Activated CD4-positive, alpha-beta T cell treated with anti-CD3 and anti-CD28 coated beads for 4 hours (primary cell): ENCODE measurements at places on chromosomes 1 and 21.
A peak's percentile ranks its signal among the peaks of the same experiment; 100 is the strongest.

DNA sequence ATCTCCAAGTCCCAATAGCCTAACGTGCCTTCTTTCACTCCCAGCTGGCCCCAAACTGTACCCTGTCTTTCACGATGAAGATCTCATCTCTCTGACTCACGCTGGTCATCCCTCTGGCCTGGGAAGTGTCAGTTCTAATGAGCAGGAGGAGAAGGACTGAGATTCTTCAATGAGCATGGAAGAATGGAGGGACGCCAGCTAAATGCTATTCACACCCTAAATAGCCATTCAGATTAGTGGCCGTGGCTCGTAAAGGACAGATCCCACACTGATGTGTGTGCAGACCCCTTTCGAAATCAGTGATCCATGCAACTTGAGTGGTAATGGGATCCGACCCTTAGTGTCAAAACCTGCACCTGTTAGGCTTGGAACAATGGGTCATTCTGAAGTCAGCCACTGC lies 75.9 kb upstream of the SMYD2 start:
- no peak for DNase-seq

- DNase-seq = no peak
Measured at GRCh38 chr1:2210786-2211185, 16.2 kb upstream of the FAAP20 start.

GRCh38 chr1:246193537-246193936 lies 313.5 kb downstream of the SMYD3 start:
- no peak for DNase-seq

DNA sequence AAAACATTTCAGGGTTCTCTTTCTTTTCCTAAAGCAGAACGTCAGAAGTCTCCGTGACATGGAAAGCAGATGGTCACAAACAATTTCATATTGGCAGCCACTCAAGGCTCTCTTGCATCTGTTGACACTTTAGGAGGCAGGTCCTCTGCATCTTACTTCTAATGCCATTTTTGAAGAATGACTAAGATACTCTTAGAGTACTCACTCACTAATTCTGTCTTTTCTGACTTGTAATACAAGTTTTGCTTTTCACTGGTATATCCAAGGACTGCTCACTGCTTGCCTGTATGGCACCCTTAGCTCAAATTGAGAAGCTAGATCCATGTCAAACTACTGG lies 68.3 kb downstream of the PRRX1 start:
- no peak for DNase-seq

- DNase-seq = no peak
Measured at GRCh38 chr1:233998891-233999290, 94.4 kb downstream of the SLC35F3 start.

- no peak for DNase-seq
Measured at GRCh38 chr1:159173320-159173719, 1.9 kb downstream of the CADM3 start.

DNA sequence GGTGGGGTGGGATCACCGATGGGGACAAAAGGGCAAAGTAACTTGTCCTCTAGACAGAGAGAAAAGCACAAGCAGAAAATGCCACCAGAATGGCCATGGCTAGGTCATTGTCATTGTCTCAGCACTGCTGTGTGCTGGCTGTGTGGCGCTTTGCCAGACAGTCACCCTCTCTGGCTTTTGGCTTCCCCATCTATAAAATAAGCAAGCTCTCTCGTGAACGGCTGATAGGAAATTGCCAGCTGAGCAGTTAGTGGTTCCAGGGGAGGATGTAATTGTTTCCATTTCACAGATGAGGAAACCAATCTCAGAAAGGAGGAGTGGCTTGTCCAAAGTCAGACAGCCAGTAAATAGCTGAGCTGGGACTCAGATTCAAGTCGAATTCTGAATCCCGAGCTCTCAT lies 32.5 kb downstream of the PADI2 start:
- DNase-seq = no peak

DNA sequence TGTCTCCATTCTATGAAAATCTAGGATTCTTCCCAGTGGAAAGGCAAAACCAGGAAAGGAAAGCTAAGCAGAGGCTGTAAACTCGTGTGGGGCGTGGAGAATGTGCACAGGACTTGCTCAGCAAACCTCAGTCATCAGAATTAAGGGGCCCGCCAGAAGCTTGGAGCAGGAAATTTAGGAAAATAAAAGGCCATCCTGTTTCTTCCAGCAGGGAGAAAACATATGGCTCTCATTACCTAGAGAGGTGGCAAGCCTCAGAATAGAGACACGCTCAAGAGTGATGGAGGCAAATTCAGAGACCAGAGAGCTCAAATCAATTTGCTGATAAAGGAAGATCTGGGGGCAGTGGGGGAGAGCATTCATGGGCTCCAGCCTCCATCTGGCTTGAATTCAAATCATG lies 151.9 kb upstream of the KLHDC7A start:
- DNase-seq = no peak

- DNase-seq = peak; percentile 47
Measured at GRCh38 chr1:12067900-12068821, 5.1 kb downstream of the TNFRSF8 start.

DNA sequence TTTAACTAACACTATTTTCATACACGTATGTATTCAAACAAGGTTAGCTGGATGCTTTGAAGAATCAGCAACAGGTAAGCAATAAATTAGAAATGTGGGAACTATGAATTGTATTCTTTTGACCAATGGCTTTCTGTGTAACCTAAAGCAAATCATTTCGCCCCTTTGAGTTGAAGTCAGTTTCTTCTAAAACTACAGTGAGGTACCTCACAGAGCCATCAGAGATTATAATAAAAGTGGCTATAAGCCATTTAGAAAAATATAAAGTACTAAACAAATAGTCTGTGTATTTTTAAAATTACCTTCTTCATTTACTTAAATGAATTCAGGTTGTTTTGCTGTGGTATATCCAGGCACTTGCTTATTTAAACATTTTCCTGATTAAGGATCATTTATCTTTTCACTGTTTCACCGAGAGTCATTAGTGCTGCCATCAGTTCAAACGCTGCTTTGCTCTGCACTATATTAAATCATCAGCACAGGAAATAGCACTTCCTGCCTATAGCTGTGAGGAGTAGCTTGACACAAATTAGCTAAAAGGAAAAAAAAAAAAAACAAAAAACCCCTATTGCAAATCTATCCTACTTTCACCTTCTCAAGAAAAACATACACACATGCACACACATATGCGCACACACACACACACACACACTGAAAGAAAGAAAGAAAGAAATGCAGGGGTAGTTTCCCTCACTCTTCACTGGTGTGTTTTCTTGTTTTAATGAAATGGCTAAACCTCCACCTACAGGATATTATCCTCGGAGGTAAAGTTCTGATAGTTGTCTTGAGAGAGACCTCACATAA lies 39.8 kb upstream of the C1orf105 start:
- DNase-seq = peak; percentile 46

DNA sequence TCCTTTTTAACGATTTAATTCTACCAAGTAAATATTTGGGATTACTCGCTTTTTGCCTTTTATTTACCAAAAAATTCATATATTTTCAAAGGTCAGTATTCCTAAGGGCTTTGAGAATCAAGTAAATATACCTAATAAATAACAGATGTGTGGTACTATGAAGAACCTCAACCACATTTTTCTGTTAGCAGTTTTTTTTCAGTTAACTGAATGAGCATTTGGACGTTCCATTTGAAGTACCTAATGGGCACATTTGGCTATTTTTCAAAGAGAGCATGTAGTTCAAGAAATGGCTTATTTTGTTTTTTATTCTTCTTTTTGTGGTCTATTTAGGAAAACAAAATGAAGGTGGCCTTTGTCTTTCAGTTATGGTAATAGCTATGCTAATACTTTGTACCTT lies 253.0 kb downstream of the GPR52 start:
- no peak for DNase-seq

DNA sequence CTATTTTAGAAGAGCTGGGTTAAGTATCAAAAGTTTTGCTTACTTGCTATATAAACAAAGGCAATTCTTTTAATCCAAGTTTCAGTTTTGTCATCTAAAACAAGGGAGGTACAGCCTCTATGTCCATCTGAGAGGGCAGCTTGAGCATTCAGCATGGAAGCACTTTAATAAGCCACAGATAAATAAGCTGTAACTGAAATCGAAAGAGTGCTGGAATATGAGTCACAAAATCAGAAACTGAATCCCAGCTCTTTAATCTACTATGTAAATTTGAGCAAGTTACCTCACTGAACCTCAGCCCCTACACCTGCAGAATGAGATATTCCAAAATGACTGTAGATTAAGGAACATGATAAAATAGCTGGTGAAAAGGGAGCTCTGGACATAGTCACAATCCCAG lies 80.0 kb upstream of the HP1BP3 start:
- no peak for DNase-seq

DNA sequence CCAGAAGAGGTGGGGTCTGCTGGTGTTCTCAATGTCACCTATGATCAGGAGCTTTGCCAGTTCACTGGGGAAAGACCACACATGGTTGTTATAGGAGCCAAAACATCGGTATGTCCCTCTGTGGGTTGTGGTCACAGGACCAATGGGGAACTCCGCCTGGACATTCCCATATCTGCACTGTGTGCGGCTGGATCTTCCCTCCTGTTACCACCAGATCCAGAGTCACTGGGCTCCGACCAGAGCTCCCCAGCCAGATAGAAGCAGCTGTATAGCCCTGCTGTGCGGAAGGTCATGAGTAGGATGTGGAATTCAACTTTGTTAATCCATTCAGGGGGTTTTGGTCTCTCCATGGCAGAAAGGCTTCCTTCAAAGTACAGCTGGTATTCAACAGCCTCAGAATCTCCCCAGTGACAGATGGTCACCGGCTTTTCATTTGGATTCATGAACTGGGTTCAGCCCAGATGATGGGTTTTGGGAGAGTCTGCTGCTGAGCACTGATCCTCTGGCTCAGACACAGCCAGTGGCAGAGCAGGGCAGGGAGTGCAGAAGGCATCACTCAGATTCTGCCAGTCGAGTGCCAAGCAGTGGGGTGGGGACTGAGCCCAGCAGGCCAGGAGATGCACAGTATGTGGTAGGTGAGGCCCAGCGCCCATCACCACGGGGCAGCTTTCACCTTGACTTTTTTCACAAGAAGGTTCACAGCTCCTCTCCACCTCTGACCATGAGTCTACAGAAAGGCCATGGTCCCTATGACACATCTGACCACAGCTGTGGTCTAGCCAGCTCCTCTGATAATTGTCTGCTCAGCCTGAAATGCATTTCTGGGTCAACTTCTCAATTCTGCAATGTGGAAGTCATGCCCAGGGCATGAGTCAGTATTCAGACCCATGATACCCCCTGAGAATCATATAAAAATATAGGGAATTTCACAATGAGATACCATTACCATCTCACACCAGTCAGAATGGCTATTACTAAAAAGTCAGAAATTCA lies 2.9 kb upstream of the SHCBP1L start:
- DNase-seq = no peak

GRCh38 chr1:34806396-34806795 lies 13.6 kb downstream of the GJA4 start:
- no peak for DNase-seq

GRCh38 chr1:154151311-154151710 lies 3.6 kb downstream of the NUP210L start:
- DNase-seq = no peak

DNA sequence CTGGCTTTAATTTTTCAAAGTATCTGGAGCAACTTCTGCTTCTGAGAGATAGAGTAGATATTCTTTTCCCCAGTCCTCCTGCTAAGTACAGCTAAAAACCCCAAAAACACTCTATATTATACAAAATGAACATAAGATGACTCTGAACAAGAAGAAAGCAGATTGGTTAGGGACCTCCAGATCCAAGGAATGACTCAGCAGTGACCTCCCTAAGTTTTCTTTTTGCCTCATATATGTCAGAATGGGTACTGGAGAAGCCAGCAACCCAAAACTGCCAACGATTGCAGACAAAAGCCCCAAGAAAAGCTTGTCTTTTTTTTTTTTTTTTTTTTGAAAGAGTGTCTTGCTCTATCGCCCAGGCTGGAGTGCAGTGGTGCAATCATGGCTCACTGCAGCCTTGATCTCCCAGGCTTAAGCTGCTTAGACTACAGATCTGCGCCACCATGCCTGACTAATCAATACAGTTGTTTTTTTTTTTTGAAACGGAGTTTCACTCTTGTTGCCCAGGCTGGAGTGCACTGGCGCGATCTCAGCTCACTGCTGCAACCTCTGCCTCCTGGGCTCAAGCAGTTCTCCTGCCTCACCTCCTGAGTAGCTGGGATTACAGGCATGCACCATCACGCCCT lies 22.7 kb downstream of the NDUFS5 start:
- DNase-seq = no peak

DNA sequence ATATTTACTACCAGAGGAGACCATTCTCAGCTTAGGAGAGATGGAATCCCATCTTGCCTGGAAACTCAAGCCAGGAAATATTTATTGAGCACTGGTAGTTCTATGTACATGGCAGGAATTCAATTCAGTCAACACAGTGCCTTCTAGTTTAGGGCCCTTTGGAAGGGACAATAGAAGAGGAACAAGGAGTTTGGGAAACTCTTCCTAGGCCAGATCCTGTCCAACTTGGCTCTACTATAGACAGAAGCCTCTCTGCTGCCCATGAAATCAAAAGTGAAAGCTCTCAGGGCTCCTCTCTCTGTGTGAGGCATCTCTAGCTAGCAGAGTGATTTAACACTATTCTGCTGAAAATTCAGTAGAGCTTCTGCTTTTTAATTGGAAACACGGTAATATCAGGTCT lies 244.6 kb upstream of the MAP1LC3C start:
- DNase-seq = no peak

GRCh38 chr1:185813401-185813979 lies 79.3 kb downstream of the HMCN1 start:
- no peak for DNase-seq

DNA sequence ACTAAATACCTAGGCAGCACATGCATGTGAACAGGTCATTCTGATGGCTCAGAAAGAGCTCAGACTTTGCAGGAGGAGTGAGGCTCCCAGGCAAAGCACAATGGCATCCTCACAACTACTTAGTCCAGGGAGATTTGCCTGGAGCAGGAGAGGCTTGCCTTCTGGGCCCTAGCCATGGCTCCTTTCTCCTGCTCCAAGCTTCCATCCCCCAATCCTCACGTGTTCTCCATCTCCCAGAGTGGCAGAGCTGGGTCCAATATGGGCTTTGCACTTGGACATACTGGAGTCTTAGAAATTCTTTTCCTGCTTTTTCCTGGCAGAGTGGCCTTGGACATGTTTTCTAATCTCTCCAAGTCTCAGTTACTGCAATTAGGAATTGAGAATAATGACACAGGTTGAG lies 15.8 kb downstream of the MYBPH start:
- DNase-seq = no peak

DNA sequence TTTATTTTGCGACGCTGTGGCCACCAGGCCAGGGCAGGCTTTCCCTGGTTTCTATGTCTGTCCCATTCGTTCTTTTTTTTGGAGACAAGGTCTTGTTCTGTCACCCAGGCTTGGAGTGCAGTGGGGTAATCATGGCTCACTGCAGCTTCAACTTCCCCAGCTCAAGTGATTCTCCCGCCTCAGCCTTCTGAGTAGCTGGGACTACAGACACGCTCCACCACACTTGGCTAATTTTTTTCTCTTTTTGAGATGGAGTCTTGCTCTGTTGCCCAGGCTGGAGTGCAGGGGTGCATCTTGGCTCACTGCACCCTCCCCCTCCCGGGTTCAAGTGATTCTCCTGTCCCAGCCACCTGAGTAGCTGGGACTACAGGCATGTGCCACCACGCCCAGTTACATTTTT lies 43.4 kb upstream of the WNT4 start:
- DNase-seq = no peak

GRCh38 chr1:174713796-174714195 lies 266.0 kb downstream of the GPR52 start:
- no peak for DNase-seq

- peak; percentile 23 for DNase-seq
Measured at GRCh38 chr1:86704972-86705664, 742 bp downstream of the SH3GLB1 start.

- DNase-seq = peak; percentile 47
Measured at GRCh38 chr1:230127105-230128054, 60.3 kb downstream of the GALNT2 start.
